CD8-positive, alpha-beta memory T cell (primary cell): ENCODE measurements at places on chromosomes 6 and 20. TPM values are rescaled to one million over a fixed set of nuclear protein-coding genes. Genes with fewer than 3 reads are reported as not detected.

- no peak for DNase-seq
These were observed 386.7 kb downstream of the HACE1 start for GRCh38 chr6:104473021-104473429.

- no peak for DNase-seq
These were observed 13.9 kb upstream of the SCUBE3 start for GRCh38 chr6:35199866-35200265.

SOX12 gene
- total RNA-seq, result 5.1 TPM

OR12D3 gene
- not detected for total RNA-seq

EYA4 gene
- not detected for total RNA-seq

FAM83B gene
- total RNA-seq, result not detected

PSORS1C2 gene
- not detected for total RNA-seq

FKBP1C gene
- total RNA-seq, result 1.5 TPM

GRCh38 chr6:105458551-105458950 is 55.7 kb upstream of the PREP start:
- no peak for DNase-seq

DNA sequence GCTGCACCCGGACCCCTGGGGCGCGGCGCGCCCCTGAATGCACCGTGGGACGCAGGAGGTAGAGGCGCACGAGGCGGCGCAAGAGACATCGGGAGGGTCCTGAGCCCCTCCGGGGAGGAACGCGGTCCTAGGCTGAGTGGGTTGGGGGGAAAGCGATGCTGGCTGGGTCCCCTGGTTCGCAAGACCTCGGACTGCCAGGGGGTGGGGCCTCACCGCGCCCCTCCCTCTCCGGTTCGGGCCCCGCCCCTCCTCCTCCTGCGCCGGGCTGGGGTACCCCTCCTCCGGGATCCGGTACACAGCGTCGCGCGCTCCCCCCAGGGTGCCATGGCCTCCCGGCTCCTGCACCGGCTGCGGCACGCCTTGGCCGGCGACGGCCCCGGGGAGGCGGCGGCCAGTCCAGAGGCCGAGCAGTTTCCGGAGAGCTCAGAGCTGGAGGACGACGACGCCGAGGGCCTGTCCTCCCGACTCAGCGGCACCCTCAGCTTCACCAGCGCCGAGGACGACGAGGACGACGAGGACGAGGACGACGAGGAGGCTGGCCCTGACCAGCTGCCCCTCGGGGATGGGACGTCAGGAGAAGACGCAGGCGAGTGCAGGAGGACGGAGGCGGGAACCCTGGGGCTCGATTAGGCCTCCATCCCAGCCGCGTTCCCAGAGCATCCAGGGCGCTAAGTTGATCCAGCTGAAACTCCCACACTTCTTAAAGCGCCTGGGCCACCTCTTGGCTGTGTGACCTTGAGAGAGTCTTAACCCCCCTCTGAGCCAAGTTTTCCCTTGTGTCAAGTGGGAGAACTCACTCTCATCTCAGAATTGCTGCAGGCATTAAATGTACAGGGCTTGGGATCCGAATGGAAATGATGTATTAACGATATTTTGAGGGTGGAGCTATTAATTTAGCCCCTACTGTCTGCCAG is 541 bp downstream of the SNX21 start:
- peak; percentile 31 for DNase-seq

- no peak for DNase-seq
These were observed 154.3 kb upstream of the RPS6KA2 start for GRCh38 chr6:166781331-166781730.

DNA sequence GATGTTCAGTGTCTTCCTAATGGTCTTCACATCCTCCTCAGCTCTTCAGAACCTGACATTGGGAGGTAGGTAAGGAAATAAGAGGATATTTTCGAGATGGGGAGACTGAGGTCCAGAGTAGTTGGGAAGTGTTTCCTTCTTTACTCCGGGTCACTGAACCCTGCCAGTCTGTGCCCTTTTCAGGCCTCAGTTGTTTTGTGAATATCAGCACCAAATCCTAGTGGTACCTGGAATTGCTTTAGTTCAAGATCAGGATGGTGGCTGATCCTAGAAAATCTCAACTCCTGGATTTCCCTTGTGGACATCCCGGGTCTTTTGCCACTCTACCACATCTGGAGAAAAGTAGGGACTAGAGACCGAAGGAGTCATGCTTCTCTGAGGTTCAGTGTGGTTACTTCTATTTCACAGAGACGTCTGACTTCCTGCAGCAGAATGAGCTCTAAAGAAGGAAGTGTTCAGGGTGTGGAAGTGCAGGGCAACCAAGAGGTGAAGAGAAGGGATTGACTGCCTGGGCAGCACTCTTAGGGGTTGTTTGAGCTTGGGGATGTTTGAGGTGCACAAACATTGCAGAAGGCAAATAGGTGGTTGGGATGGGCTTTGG is 995 bp downstream of the STK4 start:
- DNase-seq, result peak; percentile 69

DNA sequence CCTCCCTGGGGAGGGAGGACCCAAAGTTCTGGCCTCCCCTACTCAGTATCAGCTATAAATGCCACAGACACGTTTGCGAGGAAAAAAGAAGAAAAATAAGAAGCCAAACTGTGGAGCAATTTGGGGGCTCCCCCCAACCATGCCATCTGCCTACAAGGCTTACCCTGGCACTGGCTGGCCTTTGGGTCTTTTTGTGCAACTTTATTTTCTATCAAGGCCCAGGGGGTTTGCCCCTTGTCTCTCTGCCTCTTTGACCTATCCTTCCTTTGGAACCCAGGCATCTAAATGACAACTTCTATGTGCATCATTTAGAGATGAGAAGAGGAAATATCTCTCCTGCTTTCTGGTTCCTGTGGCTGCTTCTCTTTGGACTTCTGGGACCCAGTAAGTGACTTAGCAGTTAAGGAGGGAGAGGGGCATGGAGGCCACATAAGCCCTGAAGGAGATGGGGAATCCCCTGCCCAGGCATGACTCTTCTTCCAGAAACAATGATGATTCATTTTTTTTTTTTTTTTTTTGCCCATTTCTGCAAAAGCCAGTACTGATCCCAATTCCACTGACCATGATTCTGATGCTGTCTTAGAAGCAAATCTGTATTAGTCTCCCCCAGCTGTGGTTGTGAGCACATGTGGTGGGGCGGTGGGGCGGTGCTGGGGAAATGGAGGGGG is at the start of gene MUC22:
TSS of gene MUC22 (plus strand) at position 82 of the 668 bp plus-strand sequence. CDS start at position 315, 233 bp downstream.
- no peak for DNase-seq

DNA sequence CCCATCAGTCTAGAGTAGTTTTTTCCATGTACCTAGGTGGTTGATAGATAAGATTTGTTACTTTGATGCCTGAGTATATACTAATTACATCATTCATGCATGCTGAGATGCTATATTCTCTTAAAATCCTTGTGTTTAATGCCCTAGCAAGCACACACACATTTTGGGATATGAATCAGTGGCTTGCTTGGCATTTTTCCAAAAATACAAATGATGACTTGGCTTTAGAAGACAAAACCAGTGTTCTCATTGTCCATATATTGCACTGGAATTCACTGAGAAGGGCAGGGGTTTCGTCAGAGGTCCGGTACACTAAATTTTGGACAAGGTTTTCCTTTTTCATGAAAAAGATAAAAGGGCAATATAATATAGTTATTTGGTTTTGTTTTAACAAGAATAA is 24.9 kb downstream of the GTPBP2 start:
- no peak for DNase-seq

DNA sequence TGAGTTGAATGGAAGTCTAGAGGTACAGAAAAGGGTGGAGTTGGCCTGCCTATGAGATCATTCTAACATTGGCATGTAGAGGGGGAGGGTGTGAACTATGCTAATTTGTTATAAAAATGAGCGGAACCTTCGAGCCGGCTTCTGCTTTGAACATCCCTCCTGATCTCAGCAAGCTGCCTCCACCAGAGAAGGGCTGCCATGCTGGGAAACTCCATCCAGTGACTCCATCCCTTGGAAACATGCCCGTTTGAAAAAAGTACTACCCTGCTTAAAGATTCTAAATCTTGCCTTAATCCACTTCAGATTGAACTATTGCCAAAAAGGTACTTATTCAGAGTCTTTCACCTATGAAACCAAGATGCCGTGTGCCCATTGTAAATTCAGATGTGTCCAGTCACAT is 43.6 kb upstream of the TMEM170B start:
- DNase-seq, result no peak

CLPSL2 gene
- not detected for total RNA-seq

NKX2-2 gene
- total RNA-seq, result not detected

SMIM13 gene
- 16.0 TPM for total RNA-seq

DNA sequence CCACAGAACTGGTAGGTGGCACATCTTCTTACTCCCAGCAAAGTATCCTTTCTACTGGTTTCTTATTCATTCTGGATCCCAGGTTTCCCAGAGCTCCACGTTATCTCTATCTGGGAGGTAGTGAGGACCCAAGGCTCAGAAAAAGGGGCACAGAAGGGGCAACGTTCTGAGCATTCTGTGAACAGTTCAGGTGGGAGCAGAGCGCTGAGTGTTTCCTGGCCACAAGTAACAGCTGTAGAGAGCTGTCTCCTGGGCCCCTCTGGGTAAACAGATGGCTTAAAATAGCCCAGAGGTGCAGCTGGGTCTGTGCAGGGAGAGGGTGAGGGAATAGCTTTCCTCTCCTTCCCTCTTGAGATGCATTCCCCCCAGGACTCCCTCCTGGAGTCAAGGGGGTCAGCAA is 2.1 kb downstream of the APOBEC2 start:
- no peak for DNase-seq

GRCh38 chr6:72703093-72703492 is 81.2 kb downstream of the KCNQ5 start:
- no peak for DNase-seq

MLN gene
- not detected for total RNA-seq

CGA gene
- total RNA-seq, result not detected

DNA sequence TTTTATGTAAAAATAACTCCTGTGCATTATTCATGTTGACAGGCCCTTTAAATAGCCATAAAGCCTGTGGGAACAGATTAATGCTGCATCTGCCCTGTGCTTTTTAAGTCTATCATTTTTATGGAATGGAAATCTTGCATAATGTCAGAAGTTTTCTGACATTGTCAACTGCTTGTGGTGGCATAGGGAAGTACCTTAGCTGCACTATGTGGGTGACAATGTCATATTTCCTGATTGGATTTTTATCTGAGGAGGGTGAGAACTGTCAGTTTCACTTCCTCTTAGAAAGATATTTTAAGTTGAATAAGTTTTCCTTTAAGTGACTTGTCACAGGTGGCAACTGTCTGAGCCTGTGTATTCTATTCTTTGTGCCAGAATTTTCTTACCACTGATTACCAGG is 267.9 kb downstream of the PLCB1 start:
- DNase-seq, result no peak

SLC17A3 gene
- not detected for total RNA-seq

GRCh38 chr6:21664314-21665109 is 71.0 kb downstream of the SOX4 start:
- DNase-seq, result no peak

- DNase-seq, result no peak
These were observed 200.9 kb upstream of the RUNX2 start for GRCh38 chr6:45127185-45127584.
